ENCODE measurements at places on chromosomes 2 and 18.

GRCh38 chr2:142842369-142842768 is 35.1 kb upstream of the KYNU start:
- DNase-seq = no peak

DNA sequence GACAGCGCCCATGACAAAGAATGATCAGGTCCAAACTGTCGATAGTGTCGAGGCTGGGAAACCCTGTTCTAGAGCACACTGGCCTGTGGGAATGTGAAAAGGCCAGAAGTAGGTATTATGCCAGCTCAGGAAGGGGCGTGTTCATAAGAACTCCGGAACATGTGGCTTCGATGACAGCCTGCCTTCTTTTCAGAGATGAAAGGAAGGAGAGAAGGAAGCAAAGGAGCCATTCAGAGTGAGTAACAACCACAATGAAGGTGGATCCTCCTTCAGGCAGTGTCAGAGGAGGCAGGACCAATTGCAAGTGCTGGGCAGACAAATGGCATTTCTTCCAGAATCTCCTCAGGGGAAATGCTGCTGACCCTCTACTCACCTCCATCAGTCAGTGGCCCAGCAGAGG is 58.5 kb downstream of the NCKAP5 start:
- no peak for DNase-seq

- no peak for DNase-seq
These were observed 577.1 kb upstream of the KLHL29 start for GRCh38 chr2:22807872-22808271.

GRCh38 chr2:100767224-100767653 is 52.7 kb upstream of the NPAS2 start:
- DNase-seq = no peak

- DNase-seq = no peak
These were observed 240.9 kb upstream of the GULP1 start for GRCh38 chr2:188050726-188051125.

- DNase-seq = no peak
These were observed 150.6 kb downstream of the ZNF236 start for GRCh38 chr18:76972846-76973519.

DNA sequence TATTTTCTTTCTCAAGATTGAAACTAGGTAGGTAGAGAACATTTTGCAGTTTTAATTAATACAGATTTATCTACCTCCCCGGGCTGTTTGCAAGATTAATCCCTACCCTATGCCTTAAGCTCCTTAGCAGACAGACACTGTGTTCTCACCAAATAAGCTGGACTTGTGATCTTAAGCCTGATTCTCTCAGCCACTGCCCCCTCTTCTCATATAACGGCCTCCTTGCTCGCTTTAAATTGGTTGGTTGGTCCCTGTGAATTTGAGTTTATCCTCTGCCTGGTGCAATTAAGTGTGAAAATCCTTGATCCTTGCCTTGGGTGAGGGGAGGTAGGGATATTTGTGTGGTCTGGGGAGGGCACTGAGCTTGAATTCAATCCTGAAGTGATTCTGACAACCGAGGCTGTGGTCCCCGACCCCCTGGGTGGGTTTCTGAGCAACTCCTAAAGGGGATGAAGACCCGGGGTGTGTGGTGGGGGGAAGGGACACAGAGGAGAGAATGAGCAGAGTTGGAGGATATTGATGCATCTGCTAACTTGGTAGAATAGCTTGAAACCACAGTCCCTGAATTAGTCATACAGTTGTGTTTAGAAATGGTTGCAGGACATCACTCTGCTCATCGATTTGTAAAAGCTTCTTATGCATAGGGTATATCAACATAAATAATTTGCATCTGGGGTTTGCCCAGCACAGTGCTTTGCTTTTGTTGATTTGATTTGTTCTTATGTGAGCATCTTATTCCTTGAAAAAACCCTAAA is 36.9 kb upstream of the NCKAP5 start:
- DNase-seq = no peak

GRCh38 chr2:50125246-50125645 is 906.7 kb downstream of the NRXN1 start:
- no peak for DNase-seq

DNA sequence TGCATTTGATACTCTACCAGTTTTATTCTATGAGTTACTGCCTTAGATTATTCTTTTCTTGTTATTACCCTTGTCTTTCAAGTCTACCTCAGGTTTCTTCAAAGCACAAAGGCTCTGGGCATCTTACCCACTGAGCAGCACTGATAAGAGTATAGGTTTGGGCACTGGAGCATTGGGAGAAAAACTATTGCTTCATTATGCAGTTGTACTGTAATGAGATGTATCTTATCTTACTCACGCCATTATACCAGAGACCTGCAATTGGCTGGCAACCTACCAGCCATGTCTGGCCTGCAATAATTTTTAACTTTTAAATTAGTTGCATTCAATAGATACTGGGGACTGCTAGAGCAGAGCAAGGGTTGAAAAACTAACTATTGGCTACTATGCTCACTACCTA is 18.9 kb upstream of the SRBD1 start:
- no peak for DNase-seq

DNA sequence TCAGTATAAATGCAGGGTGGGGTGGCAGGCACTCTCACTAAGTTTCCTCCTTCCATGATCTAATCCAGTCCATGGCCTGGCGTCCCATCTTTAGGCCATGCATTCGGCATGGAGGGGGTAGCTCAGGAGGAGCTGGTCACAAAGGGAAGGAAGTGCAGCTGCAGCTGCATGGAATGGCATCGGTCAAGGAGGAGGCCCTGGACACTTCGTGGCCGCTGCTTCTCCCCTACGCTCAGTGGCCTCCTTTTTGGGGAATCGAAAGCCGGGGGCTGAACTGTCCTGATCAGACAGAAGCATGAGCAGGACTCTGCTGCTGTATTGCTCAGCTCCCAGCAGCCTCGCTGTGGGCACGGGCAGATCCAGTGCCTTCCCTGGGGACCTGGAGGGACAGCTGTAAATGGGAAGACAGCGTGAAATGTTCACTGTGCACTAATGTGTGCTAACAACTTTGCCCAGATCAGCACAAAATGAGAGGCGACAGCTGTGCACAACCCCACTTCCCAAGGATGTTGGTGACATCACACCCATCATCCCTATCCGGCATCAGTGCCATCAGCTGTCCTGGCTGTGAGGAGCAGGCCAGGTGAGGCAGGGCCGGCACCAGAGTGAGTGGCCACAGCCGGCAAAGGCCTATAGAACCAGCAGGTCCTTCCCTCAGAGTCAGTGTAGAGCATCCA is 520.1 kb upstream of the RAB6C start:
- no peak for DNase-seq

GRCh38 chr18:45423659-45424058 is 191.6 kb upstream of the SLC14A2 start:
- no peak for DNase-seq

DNA sequence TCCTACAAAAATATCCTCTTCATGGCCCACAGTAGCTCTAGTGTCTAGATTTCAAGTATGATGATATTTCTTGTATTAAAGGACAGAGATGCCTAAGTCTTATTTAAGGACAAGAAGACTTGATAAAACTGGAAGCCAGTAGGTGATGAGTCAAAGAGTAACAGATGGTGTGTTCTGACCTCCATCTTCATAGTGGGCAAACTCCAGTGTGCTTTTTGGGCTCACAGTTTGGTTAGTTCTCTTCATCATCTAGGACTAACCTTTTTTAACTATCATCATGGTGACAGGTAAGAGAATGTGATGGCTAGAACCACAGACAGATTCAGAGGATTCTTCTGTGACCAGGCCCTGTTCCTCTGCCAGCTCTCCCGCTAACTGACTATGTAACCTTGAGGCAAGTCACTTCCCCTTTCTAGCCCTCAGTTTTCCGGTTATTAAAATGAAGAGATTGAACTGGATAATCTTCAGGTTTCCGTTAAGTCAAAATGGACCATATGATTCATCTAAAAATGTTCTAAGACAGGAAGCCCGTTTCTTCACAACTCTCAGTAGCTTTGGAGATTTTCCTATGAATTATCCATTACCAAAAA is 140.3 kb upstream of the RASGRP3 start:
- DNase-seq = no peak

DNA sequence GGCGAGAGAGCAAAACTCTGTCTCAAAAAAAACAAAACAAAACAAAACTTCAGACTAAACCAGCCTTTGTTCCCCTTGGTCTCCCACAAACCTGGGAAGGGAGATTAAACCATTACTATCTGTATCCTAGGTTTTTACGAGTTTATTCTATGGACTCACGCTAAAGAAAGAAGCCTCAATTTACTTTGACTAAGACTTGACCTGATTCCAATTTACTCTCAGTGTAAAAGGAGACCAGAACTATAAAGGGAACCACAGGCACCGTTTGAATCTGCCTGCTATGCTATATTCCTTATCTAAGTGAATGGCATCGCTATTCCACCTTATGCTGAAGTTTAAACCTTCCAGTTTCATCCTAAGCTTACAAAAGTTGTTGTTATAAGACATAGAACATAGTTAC is 46.5 kb upstream of the MMADHC start:
- no peak for DNase-seq

GRCh38 chr18:47260120-47260923 is 8.9 kb upstream of the SKOR2 start:
- DNase-seq = no peak

DNA sequence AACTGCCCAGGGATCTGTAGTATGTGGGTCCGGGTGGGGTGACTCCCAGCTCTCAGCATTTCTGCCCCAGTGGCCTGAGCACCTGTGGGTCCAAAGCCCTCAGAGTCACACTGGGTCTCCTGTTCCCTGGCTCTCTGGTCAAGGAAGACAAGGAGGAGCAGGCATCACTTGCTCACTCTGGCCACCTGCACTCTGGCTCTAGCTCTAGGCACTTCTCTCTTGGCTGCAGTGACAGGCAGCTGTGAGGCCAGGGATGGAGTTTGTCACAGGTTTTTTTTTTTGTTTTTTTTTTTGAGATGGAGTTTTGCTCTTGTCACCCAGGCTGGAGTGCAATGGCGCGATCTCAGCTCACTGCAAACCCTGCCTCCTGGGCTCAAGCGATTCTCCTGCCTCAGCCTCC is 84.6 kb downstream of the HS1BP3 start:
- no peak for DNase-seq

DNA sequence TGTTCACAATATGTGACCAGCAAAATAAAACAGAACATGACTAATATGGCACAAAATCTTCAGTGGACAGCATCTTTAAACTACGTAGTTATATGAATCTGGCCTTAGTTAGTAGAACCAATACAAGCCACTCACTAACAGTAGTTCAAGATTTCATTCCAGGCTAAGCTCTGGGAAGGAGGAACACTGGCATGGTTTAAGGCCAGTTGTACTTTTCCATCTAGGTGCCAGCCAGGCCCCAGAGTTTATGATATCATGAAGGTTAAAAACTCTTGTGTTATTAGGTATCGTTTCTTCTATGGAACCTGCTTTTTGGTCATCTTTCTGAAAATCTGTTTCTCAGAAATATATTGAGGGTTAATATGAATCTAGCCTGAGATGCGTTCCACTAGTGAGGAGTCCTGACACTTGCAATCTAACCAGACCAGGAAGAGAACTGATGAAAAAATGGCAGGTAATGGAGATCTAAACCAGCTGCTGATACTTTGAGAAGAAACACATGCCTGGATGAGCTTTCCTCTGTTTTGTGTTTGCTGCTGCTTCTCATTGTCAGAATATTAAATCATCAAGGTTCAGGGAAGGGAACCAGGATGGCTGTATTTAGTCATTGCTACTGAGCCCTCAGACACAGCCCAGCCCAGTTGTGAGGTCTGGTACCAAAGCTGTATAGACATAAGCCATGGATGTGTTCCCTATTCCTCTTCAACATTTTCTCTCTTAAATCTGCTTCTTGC is 182.8 kb upstream of the SETBP1 start:
- no peak for DNase-seq

DNA sequence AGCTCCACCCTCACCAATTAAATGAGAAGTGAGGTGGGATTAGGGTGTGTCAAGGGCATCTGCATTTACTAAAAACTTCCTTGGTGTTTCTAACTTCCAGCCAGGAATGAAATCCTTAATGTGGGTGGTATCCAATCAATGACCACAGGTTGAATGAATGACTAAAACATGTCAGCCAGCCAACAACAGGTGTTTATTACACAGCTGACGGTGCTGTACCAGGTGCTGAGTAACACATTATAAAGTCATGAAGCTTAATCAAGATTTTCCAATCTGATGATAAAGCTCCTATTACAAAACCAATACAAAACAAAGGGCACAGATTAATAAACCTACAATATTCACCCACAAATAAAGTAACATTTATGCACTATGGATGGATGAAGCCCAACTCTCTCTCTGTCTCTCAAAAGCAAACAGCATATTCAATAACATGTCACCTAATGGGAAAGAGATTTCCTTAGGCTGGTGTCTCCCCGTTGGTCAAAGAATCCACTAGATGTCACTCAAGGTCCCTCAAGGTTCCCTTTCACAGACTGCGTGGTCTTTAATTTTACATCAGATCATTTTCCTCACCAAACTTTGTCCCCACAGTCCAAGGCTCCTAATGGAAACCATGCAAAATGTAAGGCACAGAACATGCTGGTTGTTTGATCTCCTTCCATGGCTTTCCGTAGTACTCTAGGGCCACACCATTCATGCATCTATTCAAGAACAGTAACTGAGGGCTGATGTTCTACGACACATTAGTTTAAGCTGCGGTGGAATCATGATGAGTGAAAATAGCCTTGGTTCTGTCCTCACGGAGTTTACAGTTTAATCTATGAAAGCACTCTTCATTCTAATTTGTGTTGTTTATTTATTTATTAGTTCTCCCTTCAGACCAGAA is 6.4 kb upstream of the PTPN4 start:
- no peak for DNase-seq

GRCh38 chr2:16184945-16185660 is 244.8 kb downstream of the MYCN start:
- DNase-seq = no peak

- no peak for DNase-seq
These were observed 5.7 kb downstream of the EHD3 start for GRCh38 chr2:31239593-31240177.

GRCh38 chr2:230347659-230348305 is 20.8 kb downstream of the SP140L start:
- DNase-seq = no peak

DNA sequence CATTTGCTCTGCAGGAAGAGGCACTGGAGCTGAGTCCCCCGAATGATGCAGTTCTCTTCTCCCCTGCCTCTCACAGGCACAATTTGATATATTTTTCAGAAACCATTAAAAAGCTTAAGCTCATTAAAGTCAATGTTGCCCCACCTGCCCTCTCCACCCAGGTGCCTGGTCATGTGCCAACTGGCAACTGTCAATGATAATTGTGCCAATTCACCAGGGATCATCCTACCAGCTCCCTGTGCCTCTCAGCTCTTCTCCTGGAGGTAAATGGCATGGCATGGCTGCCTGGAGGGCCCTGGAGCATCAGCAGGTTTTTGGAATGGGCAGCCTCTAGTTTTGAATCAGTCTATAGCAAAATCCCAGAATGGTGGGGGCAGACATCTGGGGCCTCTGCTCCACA is 279.6 kb upstream of the ID2 start:
- no peak for DNase-seq

- DNase-seq = no peak
These were observed 231.3 kb upstream of the CELF4 start for GRCh38 chr18:37796823-37797349.

GRCh38 chr2:72145289-72145657 is 2.4 kb downstream of the CYP26B1 start:
- no peak for DNase-seq
